ENCODE measurements at places on chromosomes 7 and 10. TPM values are rescaled to one million over a fixed set of nuclear protein-coding genes. Genes with fewer than 3 reads are reported as not detected.

GRCh38 chr7:139124084-139124914, 14.8 kb upstream of the ZC3HAV1 start:
- no peak for DNase-seq

- no peak for DNase-seq
These were observed 8.9 kb downstream of the SFTPD start for GRCh38 chr10:79939969-79940368.

DNA sequence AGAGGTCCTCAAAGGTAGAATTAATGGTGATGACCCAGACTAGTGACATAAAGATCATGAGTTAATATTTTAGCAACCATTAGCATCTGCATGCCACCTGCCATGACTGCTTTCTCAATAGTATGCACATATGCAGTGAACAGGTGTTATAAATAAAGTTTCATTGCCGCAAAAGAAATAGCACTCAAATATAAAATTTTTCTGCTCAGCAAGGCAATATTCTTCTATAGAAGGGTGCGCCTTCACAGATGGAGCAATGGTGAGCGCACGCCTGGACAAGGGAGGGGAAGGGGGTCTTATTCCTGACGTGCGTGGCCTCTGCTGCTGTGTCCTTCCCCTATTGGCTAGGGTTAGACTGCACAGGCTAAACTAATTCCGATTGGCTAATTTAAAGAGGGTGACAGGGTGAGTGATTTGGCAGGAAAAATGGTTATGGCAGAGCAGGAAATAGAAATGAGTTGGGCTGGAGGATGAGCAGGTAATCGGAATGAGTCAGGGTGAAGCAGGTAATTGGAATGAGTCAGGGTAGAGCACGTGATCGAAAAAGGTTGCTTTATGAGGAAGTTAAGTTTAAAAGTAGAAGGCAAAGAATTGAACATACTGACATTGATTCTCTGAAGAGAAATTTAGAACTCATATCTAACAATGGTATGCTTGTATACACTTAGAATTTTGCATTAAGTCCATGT, 24.7 kb upstream of the TRIM24 start:
- no peak for DNase-seq

DNA sequence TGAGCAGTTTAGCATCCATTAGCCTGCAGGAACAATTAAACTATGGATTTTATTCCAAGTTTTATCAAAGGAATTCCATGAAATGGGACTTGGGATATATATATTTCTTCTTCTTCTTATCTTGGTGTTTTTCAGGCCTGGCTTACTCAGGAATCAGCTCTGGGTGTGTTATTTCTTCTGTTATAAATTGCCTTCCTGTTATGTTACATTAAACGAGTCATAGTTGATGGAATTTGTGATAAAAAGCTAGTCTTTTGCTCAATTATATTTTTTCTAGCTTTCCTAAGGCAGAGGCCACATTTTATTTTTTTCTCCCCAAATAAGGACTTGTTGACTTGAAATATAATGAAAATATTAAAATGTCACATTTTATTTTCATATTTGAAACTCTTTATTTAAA, 141.3 kb downstream of the EPC1 start:
- DNase-seq = no peak

GRCh38 chr7:105835441-105835840, 41.0 kb downstream of the ATXN7L1 start:
- no peak for DNase-seq

DNA sequence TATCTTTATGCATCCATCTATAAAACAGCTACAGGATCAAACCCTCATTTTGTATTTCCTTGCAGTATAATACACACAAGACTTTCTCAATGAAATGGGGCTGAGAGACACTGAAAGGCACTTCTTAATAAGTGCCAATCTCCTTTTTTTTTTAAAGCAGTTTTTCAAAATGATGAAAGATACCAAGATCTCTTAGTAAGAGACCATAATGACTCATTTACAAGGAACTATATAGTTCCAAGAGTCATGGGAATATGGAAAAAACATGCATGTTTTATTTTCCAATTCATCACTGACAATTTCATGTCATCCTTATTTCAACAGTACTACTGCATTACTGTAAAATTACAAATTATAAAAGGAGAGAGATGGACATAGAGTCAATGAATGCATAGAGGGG, 973.7 kb downstream of the GATA3 start:
- no peak for DNase-seq

- no peak for DNase-seq
These were observed 253.5 kb downstream of the ABCA13 start for GRCh38 chr7:48424731-48425130.

DNA sequence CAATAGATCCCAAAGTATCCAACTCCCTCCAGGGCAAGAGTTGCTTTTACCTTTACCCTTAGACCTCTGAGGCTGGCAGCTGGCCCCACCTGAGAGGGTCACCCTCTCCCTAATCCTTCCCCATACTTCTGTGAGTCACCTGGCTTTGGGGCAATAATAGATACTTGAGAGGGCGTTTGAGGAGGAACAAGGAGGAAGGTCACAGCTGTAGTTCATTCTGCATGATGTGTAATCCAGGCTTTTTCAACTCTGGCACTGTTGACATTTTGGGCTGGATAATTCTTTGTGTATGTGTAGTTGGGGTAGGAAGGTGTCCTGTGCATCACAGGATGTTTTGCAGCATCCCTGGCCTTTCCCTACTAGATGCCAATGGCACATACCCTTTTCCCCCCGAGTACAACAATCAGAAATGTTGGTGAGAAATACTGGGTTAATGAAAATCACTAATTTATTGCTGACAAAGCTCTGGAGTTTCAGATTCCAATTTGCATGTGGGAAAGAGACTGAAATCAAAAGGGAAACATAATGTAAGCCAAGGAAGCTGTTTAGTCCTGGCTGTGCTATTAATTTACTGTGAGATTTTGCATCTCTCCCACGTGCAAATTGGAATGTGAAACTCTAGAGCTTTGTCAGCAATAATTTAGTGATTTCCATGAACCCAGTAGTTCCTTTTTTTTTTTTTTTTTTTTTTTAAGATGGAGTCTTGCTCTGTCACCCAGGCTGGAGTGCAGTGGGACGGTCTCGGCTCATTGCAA, 3.6 kb downstream of the BLVRA start:
- no peak for DNase-seq

- DNase-seq = no peak
These were observed 76.7 kb upstream of the MTPN start for GRCh38 chr7:136053689-136054485.

- no peak for DNase-seq
These were observed 22.3 kb downstream of the AMZ1 start for GRCh38 chr7:2710286-2710655.

DNA sequence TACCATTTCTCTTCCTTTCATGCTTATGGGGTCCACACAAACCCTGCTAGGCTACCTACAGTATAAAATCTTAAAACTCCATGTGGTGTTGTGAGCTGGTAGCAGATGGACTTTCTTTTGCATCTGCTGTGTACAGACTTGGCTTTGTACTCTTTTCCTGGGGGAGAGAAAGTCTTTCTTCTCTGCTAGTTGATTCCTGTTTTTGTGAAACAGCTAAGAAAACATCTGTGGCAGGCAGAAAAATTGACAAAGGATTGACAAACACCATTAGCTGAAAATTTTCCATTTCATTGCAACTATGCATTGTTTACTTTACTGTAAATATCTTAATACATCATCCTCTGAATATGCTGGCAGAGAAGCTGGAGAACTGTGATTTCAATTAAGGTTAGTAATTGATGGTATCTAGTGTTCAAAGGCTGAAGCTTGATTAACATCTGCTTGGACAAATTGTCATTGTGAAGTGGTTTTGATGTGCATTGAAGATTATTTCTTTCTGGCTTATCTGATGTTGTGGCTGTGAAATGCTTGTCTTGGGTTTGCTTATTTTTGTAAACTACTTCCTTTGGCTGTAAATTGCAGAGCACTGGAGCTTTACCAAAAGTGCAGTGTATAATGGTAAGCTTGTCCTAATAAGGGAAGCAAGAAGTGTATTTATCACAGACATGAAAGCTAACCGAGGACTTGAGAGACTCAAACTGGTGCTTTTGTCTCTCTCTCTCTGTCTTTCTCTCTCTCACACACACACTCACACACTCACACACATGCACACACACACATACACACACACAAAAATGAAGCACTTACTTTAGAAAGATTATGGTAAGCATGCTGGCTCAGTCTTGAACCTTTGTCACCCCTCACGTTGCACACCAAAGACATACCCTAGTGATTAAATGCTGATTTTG, at the start of gene FOXP2:
Gene FOXP2 (plus strand): TSS at position 660 of the 908 bp plus-strand sequence. CDS start 11,697 bp downstream, outside the sequence.
- DNase-seq = no peak

DNA sequence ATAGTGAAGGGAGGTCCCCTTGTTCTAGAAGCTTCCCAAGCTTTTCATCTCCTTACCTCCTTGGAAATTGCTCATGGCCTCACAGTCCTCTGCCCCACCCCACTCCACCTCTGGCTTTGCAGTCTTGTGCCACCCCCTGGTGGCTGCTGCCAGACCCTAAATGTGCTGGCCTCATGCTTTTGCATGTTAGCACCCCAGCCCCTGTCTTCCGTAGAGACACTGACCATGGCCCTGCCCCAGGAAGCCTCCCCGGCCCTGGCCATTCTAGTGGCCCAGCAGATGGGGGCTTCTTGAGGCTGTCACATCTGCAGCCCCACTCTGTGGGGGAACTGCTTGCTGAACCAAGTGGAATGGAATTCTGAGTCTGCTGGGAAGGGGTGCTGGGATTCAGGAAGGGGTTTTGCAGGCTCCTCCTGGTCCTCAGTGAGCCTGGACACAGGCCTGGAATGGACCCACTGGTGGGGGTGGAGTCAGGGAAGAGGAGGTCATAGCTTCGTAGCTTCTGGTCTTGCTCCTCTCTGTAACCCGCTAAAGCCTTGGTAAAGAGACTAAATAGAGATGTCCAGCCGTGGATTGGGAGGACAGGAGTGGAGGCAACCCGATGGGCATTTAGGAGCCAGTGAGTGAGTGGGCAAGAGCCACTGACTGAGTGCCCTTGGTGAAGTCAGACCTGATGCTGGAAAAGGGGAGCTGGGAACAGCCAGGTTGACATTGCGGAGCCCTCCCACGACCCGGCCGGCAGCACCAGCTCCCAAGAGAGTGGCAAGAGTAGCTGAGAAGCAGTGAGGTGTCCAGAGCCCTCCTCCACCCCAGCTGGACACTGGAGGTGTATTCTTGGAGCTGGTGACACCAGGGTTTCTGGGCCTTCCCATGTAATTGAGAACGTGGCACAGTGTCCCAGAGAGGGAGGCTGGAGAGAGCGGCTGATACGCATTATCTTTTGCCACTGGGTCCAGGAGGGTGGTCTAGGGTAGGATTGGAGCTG, 20.9 kb downstream of the RAMP3 start:
- no peak for DNase-seq

DNA sequence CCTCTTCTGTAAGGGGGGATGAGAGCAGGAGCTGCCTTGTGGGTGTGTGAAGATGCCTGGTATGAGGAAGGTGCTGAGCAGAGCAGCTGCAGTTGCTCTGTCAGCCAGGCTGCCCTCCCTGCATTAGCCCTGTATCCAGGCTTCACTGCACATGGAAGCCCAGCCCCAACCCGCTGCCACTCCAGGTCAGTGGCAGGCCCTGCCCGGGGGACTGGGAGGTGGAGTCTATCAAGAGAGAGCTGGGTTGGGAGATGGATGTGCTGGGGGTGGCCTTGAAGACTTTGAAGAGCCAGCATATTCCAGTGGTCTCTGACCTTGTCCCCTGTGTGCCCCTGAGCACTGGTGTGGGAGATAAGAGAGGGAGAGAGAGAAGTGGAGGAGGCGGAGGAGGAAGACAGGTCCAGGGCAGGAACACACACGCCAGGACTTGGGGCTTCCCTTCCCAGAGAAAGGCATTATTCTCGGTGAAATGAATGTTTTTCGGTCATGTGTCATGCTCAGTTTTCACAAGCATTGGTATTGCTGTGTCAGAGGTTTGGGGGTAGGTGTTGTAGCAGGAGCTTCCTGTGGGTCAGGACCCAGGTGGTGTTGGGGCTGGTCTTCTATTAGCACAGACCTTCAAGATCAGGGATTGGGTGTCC, 2.6 kb downstream of the PPIF start:
- no peak for DNase-seq

DNA sequence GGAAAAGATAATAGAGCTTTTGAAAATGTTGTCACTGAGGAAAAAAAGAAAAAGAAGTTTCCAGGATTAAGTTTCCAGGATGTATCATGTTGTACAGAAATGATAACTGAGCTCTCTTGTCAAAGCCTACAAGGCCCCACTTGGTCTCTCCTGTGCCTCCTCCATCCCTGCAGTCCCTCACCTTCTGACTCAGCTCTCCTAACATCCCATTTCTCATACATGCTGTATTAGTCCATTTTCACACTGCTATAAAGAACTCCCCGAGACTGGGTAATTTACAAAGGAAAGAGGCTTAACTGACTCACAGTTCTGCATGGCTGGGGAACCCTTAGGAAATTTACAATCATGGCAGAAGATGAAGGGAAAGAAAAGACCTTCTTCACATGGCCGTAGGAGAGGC, 3.8 kb upstream of the DGKI start:
- no peak for DNase-seq

DNA sequence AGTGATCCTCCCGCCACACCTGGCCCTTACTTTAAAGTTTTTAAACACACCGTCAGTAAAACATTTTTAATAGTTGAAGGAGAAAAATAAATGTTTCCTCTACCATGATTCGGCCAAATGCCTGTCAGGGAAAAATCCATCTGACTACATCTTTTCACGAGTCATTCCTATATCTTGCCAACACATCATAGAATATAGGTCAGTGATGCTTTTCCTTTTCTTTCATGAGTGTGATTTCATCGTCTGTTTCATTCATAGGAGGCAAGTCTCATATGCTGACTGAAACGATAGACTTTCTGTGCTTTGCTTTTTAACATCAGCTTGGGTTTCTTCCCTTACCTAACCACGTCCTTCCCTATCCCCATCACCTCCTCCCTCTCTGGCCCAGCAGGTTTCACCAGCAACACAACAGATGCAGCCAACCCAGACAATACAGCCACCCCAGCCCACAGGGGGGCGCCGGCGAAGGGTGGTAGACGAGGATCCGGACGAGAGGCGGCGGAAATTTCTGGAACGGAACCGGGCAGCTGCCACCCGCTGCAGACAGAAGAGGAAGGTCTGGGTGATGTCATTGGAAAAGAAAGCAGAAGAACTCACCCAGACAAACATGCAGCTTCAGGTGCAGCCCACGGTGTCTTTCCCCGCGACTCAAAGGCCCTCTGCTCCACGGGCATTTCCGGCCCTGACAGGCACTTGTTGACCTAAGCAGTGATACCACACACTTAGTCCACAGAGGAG, 149.2 kb downstream of the TRIL start:
- no peak for DNase-seq

DNA sequence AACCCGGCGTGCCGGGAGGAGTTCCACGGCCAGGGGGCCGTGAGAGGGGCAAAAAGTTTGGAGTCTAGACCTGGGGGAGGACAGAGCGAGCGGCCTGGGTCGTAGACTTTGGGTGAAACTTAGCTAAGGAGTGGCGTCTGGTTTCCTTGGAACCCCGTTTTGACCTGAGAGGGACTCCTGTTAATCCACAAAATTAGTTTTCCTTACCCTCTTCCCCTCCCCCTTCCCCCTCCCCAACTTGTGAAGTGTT, 574 bp downstream of the MARCHF5 start:
- DNase-seq = no peak

GRCh38 chr7:30815951-30816644, 44.9 kb downstream of the MINDY4 start:
- no peak for DNase-seq

GRCh38 chr7:47503281-47503680, 78.6 kb downstream of the TNS3 start:
- no peak for DNase-seq

The PNLIP gene
- total RNA-seq = not detected

The HGF gene
- not detected for total RNA-seq

The CYP2W1 gene
- total RNA-seq = not detected

The NEUROD6 gene
- not detected for total RNA-seq

The GIMAP5 gene
- total RNA-seq = 48.2 TPM

The SMURF1 gene
- total RNA-seq = 12.3 TPM

The ADGRA1 gene
- not detected for total RNA-seq

The GRIFIN gene
- total RNA-seq = not detected

The ASAH2 gene
- 6.6 TPM for total RNA-seq
